Astrocyte of the spinal cord (primary cell): ENCODE measurements at places on chromosomes 1 and 21.

DNA sequence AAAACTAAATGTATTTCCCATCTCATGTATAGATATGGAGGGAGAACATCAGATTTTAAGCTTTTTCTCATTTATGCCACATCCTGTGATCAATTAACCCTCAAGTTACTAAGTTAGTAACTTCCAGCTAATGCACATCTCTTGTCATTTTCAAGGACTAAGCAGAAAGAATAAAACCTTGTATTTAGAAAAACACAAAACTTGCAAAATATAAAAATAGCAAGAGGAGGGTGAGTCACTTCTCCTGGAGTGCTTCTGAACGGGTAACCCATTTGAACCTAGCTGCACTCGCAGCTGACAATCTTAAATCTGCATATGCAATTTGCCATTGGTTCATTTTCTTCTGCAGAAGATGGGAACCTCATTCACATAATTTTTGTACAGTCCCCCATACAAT is 500.5 kb downstream of the SETD4 start:
- peak; percentile 71 for DNase-seq

DNA sequence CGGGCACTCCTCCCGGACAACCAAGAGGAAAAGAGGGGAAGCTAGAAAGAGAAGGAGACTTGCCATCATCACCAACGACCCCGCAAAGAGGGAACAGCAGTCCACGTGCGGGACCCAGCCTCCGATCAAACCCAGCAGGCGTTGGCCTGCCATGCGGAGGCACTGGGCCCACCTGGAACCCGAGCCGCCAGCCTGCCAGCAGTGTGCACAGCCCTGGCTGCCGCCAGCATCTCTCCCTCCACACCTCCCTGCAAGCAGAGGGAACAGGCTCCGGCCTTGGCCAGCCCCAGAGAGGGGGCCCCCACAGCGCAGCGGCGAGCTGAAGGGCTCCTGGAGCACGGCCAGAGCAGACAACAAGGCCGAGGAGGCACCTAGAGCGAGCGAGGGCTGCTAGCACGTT is 1244.7 kb upstream of the B3GALT2 start:
- DNase-seq, result no peak

DNA sequence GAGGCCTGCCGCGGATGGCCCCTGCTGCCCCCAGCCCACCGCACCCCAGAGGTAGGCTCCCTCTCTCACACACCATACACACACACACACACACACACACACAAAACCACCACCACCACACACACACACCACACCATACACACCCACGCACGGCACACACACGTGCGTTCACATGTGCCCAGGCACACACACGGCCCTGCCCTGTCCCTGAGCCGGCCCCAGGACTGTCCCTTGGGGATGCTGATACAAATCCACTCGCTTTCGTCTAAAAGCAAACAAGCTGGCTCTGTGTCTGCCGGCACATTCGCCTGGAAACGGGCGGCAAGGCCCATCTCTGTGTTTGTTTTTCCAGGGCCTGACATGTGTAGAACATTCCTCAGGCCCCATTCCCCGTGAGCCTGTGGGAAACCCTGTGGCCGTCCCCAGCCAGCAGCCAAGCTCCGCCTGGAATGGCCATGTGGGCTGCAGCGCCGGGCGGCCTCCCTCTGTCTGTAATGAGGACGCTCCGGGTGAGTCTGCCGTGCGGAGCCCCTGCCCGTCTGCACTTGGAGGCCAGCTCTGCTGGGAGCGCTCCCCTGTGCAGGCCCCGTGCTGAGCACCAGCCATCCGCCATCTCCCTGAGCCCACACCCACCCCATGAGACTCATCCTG is 67.4 kb downstream of the DMRTB1 start:
- peak; percentile 76 for DNase-seq

GRCh38 chr1:207070811-207071210 is 17.7 kb downstream of the PFKFB2 start:
- DNase-seq, result no peak

GRCh38 chr1:169312084-169312954 is 55.3 kb downstream of the NME7 start:
- peak; percentile 96 for DNase-seq

GRCh38 chr1:54125386-54126070 is 27.3 kb downstream of the CDCP2 start:
- DNase-seq, result peak; percentile 23

GRCh38 chr1:27527223-27527889 is 37.4 kb upstream of the WASF2 start:
- peak; percentile 57 for DNase-seq

DNA sequence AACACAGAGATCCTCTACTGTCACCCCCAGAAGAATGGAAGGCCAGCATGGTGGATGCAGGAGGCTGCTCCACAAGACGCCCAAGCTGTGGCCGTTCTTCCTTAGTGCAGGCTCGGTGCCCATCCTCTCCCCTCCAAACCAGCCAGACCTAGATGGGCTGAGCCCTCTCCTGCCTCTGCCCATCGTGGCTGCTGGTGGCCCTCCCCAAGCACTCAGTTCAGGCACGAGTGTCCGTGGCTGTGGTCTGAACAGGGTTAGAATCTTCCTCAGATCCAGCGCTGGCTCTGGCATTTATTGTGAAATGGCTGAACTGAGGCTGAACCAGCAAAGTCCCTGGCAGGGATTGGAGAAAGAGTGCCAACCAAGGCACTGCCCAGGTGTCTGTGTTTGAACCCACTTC is 59.5 kb downstream of the TRIM11 start:
- no peak for DNase-seq

GRCh38 chr1:119947468-119947867 is 51.2 kb upstream of the ADAM30 start:
- DNase-seq, result peak; percentile 90

DNA sequence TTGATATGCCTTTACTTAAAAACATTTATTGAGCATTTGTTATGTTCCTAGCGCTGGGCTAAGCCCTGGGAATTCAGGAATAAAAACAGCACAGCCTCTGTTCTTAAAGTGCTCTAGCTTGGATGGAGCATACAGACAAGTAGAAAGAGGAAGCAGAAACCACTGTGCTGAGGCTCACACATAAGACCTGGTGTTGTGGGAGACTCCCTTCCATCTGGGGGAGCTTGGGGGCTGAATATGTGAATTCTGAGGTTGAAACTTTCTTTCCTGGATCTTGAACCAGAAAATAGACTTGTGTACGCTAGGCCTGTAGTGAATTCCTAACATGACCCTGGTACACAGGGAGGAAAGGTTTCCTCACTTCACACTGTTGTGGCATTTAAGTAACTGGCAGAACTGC is 209.9 kb downstream of the ZNF326 start:
- DNase-seq, result no peak

DNA sequence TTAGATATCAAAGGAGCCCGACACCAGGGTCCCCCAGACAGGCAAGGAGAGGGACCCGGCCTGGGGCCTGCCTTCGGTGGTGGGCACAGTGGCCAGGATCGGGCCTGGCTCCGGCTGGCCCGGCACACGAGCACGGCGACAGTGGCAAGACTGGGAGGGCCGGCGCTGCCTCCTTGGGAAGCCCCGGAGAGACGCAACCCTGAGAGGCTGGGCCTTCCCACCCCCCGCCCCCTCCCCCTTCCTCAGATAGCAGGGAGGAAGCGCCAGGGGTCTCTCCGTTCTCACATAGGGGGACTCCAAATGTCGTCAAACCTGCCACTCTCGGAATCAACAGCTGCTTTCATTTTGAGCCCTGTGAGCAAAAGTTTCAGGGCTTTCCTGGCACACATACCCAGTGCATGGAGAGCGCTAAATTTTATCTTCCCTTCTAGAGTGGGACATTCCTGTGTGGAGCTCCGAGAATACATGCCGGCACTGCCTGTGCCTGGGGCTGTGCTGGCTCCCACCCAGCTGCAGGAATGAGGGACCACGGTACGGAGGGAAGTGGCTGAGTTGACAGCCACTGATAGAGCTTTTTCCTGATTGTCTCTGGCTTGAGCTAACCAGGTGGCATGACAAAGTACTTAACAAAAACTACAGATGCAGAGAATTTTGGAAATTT is 62.4 kb downstream of the CD247 start:
- DNase-seq, result no peak

GRCh38 chr1:214476986-214477870 is 74.2 kb downstream of the PTPN14 start:
- peak; percentile 95 for DNase-seq

- DNase-seq, result peak; percentile 95
Observed at GRCh38 chr1:235883261-235883927, 16.7 kb upstream of the LYST start.

GRCh38 chr1:165849353-165850133 is 22.1 kb downstream of the UCK2 start:
- DNase-seq, result no peak

DNA sequence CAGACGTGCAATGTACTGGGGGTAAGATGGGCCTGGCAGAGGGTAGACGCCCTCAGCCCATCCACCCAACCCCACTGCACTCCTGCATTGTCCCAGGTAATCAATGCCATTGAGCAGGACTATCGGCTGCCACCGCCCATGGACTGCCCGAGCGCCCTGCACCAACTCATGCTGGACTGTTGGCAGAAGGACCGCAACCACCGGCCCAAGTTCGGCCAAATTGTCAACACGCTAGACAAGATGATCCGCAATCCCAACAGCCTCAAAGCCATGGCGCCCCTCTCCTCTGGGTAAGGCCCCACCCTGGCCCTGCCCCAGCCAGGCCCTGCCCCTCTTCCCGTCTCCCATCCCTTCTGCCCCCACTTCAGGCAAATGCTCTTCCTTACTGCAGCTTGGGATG is 62.4 kb downstream of the LACTBL1 start:
- no peak for DNase-seq

GRCh38 chr1:213666113-213666512 is 321.7 kb upstream of the PROX1 start:
- no peak for DNase-seq

GRCh38 chr1:204685236-204686006 is at the start of gene LRRN2:
TSS of gene LRRN2 (minus strand) at chr1:204685738. CDS start at chr1:204619992, 65,746 bp downstream.
- DNase-seq, result no peak

DNA sequence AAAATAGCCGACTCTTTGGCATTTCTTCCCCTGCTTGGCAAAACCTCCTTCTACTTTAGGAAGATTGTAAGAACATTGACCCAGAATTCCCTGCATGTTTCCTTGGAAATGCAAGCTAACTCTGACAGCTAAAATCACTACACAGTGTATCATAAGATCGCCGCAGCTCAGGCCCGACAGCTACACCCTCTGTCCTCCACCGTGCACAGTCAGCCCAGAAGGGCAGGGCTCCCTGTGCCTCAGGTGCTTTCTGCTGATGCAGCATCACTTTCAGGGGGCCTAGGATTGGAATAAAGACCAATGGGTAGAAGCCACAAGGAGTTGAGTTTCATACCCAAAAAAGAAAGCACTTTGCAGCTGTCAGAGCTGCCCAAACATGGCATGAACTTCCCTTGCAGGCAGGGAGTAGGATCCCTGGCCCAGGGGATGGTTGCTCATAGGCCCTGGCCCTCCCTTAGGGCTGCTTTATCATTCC is 145.3 kb downstream of the SEC16B start:
- DNase-seq, result no peak

DNA sequence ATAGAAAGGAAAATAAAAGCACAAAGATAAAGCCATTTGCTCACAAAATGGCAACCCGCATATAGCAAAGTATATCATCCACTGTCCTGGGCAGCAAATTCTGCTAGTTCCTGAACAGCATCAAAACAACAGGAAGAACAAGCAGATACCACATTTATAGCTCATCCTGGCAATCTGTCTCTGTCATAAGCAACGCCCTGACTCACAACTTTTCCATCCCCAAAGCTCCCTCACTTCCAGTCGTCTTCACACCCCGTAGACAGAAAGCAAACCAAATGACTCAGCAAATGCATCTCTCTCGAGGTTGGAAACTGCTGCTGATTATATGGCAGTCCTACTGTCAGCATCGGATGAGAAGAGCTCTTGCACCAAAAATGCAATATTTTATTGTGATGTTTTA is 65.8 kb downstream of the AK5 start:
- DNase-seq, result peak; percentile 76

DNA sequence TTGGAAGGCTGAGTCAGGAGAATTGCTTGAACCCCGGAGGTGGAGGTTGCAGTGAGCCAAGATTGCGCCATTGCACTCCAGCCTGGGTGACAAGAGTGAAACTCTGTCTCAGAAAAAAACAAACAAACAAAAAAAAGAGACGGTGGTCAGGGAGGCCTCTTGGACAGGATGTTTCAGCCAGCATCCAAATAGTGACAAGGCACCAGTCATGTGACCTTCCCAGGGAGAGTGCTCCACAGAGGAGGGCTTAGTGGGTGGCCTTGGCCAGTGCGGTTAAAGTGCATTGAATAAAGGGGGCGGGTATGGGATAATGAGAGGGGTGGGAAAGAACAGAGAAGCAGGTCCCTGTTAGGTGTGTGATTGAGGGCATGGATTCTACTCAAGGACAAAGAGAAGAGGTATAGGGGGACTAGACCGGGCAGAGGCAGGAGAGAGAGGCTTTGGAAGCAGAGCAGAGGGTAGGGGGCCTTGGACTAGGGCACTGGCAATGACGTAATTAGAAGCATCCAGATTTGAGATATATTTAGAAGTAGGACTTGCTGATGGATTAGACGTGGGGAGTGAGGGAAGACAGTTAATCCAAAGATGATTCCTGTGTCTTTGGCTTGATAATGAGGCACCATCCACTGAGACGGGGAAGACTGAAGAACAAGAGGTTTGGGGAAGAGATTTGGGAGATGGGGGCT is 12.0 kb upstream of the RYR2 start:
- no peak for DNase-seq

- no peak for DNase-seq
Observed at GRCh38 chr1:26168410-26169197, at the start of gene C1orf232. TSS of gene C1orf232 (minus strand) at chr1:26168963. CDS start at chr1:26168499, 464 bp downstream.

DNA sequence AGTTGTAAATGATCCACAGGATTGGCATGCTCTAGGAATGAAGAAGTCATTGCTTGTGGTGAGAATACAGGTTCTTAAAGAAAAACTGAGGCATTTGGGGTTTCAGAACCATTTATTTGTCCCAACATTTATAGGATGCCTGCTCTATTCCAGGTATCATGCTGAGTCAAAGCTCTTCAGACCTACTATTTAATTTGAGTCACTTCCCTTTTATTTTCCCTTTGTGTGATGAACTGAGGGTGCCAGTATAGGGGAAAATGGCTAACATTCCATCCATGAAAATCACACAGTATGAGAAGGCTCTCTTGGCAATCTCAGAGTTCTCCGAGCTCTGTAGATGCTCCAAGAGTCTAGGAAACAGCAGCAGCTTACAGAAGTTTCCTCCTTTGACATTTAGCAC is 110.4 kb downstream of the RNF220 start:
- DNase-seq, result peak; percentile 22

- no peak for DNase-seq
Observed at GRCh38 chr1:38052750-38053415, 6.3 kb upstream of the POU3F1 start.

- no peak for DNase-seq
Observed at GRCh38 chr1:208122612-208123358, 121.4 kb downstream of the PLXNA2 start.

- no peak for DNase-seq
Observed at GRCh38 chr1:94795434-94795833, 24.7 kb upstream of the SLC44A3 start.

- DNase-seq, result peak; percentile 75
Observed at GRCh38 chr1:17212487-17213121, 7.7 kb downstream of the PADI1 start.
